ENCODE measurements at places on chromosomes 12 and 14. TPM values are rescaled to one million over a fixed set of nuclear protein-coding genes. Genes with fewer than 3 reads are reported as not detected.

The PKP2 gene
- 3.1 TPM for total RNA-seq

GRCh38 chr14:23381871-23382270 is 5.0 kb downstream of the CMTM5 start:
- H3K4me3 ChIP-seq: no peak overlapping the region
- H3K36me3 ChIP-seq: no peaks in the 10 kb centered on the region
- H3K27me3 ChIP-seq: peaks cover 3% of the 10 kb centered on the region

DNA sequence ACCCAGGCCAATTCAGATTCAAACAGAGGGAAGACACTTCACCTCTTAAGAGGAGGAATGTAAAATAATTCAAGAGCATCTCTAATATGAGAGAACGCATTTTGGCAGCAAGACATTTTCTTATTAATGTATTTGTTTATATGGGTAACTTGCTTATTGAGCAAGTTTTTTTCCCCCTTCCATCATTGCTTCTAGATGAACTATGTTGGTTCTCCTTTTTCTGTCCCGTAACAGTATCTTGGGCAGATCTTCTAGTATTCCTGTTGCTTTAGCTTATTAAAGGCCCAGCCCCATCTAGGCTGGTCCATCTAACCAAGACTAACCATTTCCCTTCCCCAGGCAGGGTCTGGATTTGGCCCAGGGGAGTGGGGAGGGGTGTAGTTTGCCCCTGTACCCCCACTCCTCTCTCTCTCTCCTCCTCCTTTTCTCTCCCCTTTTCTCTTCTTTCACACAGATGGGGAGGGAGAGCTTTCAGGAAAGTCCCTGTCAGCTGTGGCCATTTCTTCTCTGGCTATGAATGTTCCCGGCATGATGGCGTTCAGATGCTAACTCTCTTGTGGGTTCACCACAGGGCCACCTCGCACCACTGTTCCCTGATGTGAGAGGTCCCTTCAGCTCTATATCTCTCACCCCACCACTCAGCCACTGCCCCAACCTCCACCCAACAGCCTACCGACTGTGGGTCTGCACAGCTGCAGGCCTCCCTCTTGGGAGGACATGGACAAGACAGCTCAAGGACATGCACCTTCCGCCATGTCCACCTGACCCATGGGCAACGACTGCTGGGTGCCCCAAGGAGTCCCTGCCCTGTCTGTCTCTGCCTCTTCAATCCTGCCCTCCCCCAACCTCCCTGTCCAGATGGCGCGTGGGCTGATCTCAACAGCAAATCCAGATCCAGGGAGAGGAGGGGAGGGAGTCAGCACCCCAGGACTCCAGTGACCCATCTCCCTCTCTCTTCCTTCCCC is 15.8 kb upstream of the RPS6KL1 start:
- no peaks in the 10 kb centered on the region for H3K27me3 ChIP-seq
- H3K36me3 ChIP-seq: peaks cover 23% of the 10 kb centered on the region
- H3K4me3 ChIP-seq: no peak overlapping the region
- peak overlapping the region; percentile 94 for H3K27ac ChIP-seq
- peaks cover 69% of the 10 kb centered on the region for H3K4me1 ChIP-seq
- no peak for DNase-seq

- no peak overlapping the region for H3K27ac ChIP-seq
- DNase-seq: peak; percentile 26
- H3K36me3 ChIP-seq: no peaks in the 10 kb centered on the region
- no peaks in the 10 kb centered on the region for H3K4me1 ChIP-seq
These were observed 16.5 kb upstream of the RIMKLB start for GRCh38 chr12:8681129-8681884.

- peaks cover 24% of the 10 kb centered on the region for H3K27me3 ChIP-seq
- H3K27ac ChIP-seq: peak overlapping the region; percentile 81
- H3K4me1 ChIP-seq: peaks cover 54% of the 10 kb centered on the region
- no peaks in the 10 kb centered on the region for H3K36me3 ChIP-seq
- peak overlapping the region; percentile 38 for H3K4me3 ChIP-seq
These were observed 27.2 kb upstream of the GPR132 start for GRCh38 chr14:105092171-105093037.

- no peak overlapping the region for H3K4me3 ChIP-seq
- H3K4me1 ChIP-seq: no peaks in the 10 kb centered on the region
- H3K27me3 ChIP-seq: no peaks in the 10 kb centered on the region
- no peaks in the 10 kb centered on the region for H3K36me3 ChIP-seq
These were observed 386.6 kb downstream of the SYT1 start for GRCh38 chr12:79250960-79251755.

Measured in muscle of leg (tissue), 16 donors.